ENCODE measurements at places on chromosomes 3 and 15.

- DNase-seq: no peak
Observed at GRCh38 chr3:185059766-185060165, 93.1 kb downstream of the C3orf70 start.

DNA sequence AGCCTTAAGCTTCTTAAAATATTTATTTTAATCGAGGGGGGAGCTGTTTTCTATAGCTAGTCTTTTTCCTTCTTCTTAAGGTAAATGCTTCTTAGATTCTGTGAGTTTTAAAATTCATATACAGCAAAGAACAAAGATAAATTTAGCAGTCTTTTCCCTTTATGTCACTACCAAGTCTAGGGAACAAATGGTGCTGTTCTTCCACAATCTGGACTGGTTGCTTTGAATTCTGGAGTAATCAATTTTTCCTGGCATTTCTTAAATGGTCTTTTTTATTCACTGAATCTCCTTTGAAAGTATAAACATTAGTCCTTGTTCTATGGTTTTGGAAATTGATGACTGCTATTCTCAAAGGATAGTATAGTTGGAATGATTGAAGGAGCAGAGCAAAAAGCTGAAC lies 82.8 kb downstream of the CHL1 start:
- no peak for DNase-seq

DNA sequence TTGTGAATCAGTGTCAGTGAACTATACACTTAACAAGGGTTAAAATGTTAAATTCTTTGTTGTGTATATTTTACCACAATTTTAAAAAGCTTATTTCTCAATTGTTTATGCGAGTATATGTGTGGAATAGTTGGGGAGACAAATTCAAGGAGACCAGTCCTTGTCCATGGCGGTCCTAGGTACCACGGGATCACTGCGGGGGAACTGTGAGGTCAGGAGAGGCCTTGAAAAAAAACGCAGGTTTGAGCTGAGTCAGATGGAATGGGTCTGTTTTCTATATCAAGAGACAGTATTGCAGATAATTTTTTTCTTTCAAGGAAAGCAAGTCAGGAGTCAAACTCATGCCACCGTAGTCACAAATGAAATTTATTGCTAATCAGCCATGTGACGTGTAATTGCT lies 18.5 kb downstream of the IGF1R start:
- DNase-seq: no peak

GRCh38 chr3:74375653-74376052 lies 238.8 kb downstream of the CNTN3 start:
- DNase-seq: no peak

GRCh38 chr3:162274070-162274469 lies 777.5 kb downstream of the OTOL1 start:
- DNase-seq: no peak

GRCh38 chr3:71125738-71126137 lies 457.8 kb downstream of the FOXP1 start:
- no peak for DNase-seq

DNA sequence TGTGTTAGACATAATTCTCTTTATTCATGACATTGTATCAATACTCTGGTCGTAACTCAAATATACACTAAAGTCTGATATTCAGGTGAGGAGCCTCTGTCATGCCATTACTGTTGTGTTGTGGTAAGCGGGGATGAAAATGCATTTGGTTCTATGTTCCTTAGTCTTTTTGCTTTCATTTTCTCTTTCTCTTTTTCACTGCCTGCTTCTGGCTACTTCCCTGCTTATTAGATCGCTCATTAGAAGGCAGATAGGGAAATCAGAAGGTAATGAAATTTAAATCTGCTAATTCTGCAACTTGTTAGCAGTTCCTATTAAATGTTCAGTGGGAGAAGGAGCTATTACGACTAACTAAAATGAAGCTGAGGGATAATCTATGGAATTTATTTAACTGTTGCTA lies 345.0 kb downstream of the GRM7 start:
- no peak for DNase-seq

DNA sequence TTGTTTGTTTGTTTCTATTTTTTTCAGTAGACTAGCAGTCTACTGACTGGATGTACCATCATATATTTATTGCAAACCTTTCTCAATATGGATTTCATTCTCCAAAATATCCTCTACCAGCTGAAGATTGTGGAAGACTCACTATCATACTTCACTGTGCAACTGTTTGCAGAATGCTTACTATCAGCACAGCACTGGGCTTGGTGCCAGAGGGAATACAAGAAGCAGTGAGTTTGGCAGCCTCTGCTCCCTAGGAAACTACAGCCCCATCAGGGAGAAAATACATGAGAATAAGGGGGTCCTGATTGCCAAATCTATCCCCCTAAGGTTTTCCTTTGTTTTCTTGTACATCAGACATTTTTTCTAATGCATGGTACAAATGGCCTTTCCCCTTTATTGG lies 27.5 kb downstream of the AQP9 start:
- DNase-seq: no peak

GRCh38 chr3:196641333-196642054 lies 2.0 kb downstream of the NRROS start:
- no peak for DNase-seq

DNA sequence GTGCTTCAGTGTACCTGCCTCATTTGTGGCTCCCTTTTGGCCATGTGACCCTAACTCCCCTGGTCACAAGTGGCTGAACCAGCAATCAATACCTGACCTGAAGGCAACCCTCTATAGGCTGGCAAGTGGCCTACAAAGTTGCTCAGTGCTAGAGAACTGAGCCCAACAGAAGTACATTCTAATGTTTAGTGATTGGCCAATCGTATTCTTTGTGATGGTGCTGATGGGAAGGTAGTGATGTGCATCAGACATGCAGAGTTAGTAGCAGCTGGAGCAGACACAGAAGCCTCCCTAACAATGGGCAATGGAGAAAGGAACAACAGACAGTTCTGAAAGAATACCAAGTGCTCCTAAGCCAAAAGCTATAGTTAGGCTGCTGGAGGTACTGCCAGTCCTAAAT lies 10.4 kb upstream of the ATOSA start:
- DNase-seq: no peak

GRCh38 chr3:58540176-58540858 lies 3.3 kb upstream of the ACOX2 start:
- no peak for DNase-seq

- DNase-seq: no peak
Observed at GRCh38 chr3:13839726-13840340, 40.0 kb downstream of the WNT7A start.

- no peak for DNase-seq
Observed at GRCh38 chr3:156356537-156357363, 198.2 kb downstream of the SSR3 start.

DNA sequence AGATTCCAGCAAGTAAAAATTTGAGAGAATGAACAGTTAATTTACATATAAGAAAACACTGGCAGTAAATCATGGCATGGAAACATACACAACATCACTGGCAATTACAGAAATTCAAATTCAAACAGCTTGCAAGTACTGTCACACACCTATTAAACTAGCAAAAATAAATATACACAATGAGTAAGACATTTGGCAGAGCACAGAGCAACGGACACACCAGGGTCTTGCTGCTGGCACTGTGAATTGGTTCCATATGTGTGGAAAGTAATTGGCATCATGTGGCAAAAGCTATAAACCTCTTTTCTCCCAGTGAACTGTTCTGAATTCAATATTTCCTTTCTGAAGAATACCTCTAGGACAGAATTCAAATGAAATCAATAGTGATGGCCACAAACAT lies 78.3 kb downstream of the LRRK1 start:
- DNase-seq: no peak

DNA sequence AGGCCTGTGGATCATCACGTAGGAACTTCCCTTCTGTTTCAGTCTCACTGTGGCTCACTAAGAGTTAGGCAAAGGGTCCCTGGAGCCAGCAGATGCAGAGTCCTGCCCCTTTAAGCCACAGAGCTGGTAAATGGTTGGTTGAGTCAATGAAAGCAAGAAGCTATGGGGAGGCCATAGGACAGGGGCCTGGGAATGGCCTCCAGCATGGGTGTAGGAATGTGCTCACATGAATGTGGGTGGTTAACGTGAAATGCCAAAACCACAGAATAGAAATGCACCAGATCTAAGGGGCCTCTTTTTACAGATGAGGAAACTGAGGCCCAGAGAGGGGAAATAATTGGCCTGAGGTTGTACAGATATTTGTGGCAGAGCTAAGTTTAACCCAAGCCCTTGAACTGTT lies 150.3 kb downstream of the TLE3 start:
- no peak for DNase-seq

GRCh38 chr15:62709261-62709660 lies 333.3 kb upstream of the TPM1 start:
- DNase-seq: no peak

GRCh38 chr3:23203708-23204330 lies 692 bp downstream of the UBE2E2 start:
- DNase-seq: no peak

GRCh38 chr15:38002883-38003477 lies 68.5 kb downstream of the TMCO5A start:
- DNase-seq: peak; percentile 3

DNA sequence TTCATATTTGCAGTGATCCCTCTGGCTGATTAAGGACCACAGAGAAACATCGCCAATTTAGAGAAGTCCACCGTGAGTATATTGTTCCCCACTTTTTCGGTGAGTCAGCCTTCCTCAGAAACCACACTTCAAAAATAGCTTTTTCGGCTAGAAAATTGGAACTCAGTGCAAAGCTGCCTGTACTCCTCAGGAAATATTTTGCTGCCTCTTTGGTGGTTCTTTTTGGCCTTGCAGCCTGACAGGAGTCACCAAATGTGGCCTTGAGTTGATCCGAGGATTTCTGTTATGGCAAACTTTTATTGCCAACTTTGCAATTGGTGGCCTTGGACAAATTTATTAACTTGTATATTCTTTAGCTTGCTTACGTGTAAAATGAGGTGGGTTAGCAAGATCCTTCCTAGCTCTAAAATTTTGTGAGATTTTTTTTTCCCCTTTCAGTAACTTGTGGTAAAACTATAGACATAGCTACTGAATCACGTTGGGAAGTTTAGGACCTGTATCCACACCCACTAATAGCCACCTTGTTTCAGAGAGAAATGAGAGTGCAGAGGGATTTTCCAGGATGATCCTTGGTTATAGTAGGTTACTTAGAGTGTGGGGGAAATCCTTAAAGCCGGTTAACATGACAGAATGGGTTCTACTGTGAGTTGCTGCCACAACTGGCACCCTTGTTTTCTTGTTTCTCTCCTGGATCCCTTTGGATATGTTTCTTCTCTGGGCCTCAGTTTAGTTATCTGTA lies 9.9 kb downstream of the ARL6IP5 start:
- DNase-seq: no peak

GRCh38 chr3:127491323-127491722 lies 99.2 kb downstream of the TPRA1 start:
- no peak for DNase-seq

DNA sequence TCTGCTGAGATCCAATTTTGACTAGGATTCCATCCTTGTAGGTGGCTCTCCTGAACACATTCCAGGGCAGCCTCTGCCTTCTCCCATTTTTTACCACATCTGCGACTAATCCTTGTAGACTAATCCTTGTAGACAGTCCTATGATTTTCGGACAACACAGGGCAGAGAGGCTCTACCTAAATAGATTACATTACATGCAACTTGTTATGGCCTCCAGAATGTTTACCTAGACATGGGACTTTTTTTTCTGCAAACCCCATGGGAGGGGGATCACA lies 239.3 kb upstream of the WNT5A start:
- DNase-seq: no peak

DNA sequence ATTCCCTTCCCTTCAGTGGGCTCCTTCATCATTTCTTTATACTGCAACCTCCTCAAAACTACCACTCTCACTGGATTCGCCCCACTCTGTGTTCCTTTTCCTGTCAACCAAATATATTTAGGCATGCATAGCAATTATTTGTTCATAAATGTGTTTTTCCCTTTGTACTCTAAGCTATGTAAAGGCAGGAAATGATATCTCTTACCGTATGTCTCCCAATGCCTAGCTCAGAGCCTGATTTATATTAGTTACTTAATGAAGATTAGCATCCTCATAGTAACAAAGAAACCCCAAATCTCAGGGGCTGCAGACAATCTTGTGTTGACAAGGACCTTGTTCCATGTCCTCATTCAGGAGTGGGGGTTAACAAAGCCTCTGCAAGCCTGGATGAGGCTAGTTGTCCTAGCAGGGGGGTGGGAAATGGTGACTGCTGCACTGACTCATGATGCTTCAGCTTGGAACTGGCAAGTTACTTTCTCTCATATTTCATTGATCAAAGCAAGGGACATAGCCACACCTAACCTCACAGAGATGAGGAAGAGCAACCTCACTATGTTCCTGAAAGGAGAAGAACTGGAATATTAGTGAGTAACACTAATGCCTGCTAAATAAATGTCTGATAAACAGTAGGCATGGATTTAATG lies 15.2 kb downstream of the PHLDB2 start:
- no peak for DNase-seq

- DNase-seq: no peak
Observed at GRCh38 chr3:15535732-15536131, 14.2 kb upstream of the COLQ start.

GRCh38 chr3:4633078-4634004 lies 140.2 kb downstream of the ITPR1 start:
- no peak for DNase-seq

DNA sequence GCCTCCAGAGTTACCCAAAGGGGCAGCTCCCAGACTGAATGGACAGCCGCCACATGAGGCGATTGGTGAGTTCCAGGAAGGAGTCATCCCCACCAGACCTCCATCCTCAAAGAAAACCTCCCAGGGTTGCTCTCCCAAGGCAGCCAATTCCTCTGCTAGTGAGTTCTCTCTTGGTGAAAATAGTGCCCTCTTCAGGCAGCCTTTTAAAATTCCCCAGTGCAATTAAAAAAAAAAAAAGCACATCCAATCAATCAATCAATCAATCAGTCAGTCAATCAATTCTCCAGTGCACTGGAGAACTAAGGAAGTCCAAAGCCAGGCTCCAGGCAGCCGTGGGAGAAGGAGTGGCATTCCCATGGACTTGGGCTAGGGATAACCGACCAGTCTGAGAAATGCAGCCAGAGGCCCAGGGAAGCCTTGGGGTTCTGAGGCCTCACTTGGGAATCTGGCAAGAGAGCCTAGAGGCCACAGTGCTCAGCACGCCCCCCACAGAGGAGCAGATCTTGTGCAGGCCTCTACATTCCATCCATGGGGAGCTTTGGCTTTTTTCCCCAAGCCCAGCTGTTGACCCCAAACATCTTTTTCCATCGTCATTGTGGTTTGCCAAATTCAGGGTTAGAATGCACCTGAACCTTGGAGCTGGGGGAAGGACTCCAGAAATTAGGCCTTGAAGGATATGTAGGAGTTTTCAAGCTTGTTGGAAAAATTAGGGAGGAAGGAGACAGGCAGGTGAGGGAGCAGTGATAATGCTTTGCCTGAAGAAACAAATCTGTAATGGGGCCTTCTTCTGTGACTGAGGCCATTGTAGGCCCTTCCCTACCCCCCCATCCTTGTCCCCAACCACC lies 4.8 kb downstream of the PAQR5 start:
- DNase-seq: no peak

DNA sequence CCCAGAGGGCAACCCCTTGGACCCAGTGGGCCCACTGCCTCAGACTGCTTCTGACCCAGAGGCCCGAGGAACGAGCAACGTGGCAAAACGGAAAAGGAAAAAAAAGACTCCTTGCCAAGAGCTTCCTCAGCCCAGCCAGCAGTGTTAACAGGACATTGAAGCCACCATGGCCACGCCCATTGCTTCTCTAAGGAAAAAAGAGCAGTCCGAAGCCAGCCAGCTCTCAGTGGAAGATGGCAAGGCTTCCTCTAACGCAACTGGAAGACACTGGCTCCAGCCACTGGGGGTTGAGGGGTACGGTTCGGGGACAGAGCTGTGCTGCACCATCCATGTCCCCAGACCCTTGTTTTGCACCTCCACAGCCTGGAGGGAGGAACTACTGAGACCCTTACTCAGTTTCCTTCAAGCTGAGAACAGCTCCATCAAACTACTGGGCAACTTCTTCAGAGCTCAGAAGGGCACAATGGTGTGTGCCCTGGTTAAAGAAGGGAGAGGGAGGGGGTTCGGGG lies 10.7 kb downstream of the BMF start:
- DNase-seq: no peak
